Left kidney (tissue), 8 donors: ENCODE measurements at places on chromosomes 11 and 22. TPM values are rescaled to one million over a fixed set of nuclear protein-coding genes. Genes with fewer than 3 reads are reported as not detected.
A peak's percentile ranks its signal among the peaks of the same experiment; 100 is the strongest.

Gene OR10A6
- 0.05 TPM for polyA plus RNA-seq

Gene EFEMP2
- 102 TPM for polyA plus RNA-seq

Gene C11orf91
- not detected for polyA plus RNA-seq

Gene KRTAP5-11
- polyA plus RNA-seq: 0.76 TPM

Gene CTSC
- polyA plus RNA-seq: 223 TPM

Gene CSNK2A3
- 1.9 TPM for polyA plus RNA-seq

DNA sequence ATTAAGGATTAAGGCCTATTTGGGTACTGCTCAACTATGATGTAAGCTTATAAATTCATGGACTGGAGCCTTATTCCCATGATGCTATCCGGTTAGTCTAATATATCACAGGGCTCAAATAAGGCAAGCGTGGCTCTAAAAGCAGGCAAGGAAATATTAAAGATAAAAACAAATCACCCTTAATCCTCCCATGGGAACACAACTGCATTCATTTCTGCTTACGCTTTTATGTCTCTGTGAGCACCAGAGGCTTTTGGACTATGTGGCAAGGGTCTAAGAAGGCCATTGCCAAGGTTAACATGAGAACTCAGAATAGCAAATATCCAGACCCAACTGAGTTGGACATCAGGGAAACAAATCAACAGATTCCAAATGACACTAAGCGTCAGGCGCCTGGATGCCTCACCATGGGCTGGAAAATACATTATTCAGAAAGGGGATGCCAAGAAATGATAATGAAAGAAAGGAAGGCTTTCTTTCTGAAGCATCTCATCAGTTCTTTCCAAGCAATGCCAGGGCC is 138.1 kb downstream of the SLC1A2 start:
- DNase-seq: no peak

DNA sequence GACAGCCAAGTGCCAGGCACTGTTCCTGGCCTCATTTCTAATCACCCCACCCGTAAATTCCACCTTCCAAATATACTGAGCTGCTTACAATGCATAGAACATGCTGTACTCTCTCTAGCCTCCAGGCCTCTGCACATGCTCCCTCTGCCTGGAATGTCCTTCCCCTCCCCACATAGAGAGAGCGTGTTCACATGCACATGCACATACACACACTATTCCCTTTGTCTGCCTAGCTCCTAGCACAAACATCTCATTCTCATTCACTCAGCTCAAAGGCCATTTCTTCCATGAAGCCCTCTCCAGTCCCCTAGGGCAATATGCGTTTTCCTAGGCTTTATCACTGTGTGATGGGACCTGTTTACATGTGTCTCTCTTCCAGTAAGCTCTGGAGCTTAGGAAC is 144.6 kb downstream of the WT1 start:
- no peak for DNase-seq

GRCh38 chr11:33043221-33043830 is 4.0 kb downstream of the TCP11L1 start:
- no peak for DNase-seq

DNA sequence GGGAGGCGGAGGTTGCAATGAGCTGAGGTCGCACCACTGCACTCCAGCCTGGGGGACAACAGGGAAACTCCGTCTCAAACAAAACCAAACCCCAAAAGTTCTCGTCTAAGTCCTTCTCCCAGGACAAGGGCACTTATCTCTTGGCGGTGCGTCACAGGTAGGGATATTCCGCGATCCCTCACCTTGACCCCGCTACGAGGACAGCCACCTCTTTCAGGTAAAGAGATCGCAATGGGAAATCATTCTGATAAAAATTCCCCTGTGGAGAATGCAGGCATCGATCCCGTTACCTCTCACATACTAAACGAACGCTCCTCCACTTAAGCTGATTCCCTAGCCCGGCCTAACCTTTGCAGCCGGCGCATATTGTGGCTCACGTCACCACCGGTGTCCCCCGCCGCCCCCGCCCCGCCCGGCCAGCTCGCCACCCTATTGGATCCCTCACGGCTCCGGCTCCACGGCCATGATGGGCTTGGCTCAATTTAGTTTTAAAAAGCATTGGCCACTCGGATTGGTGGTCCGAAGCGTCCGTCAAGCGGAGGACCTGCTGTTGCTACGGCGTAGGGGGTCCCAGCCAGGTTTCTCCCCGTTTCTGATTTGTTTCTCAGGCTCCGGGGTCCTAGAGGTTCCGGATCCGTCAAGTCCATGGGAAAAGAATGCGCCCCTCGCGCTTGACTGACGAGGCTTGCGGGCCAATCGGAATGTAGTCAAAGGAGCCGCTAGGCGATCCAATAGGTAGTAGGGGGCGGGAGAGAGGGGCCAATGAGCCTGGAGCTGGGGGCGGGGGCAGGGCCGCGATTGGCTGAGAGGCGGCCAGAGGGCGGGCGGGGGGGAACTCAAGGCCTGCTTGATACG is 439 bp upstream of the PPP6R3 start:
- DNase-seq: peak; percentile 100

DNA sequence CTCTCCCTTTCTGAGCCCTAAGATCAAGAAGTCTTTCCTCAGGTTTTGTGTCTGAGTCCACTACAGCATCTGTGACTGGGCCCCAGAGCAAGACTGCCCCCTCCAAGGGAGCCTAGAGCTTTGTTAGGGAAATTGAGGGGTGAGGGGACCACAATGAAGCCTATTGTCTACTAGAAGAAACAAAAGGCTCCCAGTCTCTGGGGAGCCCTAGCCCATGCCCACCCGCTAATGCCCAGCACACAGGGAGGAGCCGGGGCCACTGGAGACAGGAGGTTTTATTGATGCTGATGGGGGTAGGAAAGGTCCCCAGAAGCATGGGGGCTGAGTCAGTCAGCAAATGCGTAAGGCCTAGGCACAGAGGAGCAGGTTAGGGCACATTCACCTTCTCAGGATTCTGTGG is 14.0 kb downstream of the RHOG start:
- no peak for DNase-seq

GRCh38 chr11:69888483-69889181 is 69.4 kb upstream of the FGF3 start:
- DNase-seq: peak; percentile 76

DNA sequence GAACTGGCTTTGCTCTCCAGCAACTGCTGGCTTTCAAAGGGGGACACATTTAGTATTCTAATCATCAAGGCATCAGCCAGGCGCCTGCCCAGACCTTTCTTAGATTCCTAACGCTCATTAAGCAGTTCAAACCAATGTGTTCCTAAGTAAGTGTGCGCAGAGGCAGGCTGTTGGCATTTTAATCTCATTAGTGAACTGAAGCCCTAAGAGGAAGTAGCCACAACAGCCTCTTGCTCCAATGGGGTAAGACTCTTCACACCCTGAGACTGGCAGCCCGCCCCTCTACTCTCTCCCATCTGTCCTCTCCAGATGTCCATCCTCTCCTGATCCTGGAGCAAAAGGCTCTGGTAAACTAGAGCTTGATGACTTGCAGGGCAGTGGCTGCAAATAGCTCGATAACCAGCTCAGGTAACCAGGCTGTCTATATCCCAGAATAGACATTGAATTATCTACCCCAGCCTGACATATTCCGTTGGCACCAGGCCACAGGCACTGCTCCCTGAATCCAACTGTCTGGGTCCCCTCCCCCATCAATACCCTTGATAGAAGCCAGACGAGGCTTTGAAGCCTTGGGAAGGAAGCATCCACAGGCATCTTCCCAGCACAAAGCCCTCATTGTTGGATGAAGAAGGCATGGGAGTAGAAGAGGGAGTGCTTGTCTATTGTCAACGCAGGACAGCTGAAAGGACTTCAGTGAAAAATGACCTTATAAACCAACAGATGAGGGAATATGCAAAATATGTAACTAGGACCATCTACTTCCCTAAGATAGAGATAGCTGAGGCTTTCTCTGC is 321.1 kb downstream of the TENM4 start:
- DNase-seq: no peak

GRCh38 chr11:61357894-61358239 is 3.8 kb downstream of the CYB561A3 start:
- no peak for DNase-seq

GRCh38 chr11:99718291-99718690 is 697.5 kb downstream of the CNTN5 start:
- no peak for DNase-seq

- no peak for DNase-seq
These were observed 83.8 kb upstream of the SOX6 start for GRCh38 chr11:16440136-16440535.

- no peak for DNase-seq
These were observed 110.0 kb upstream of the GAL start for GRCh38 chr11:68574308-68574707.

DNA sequence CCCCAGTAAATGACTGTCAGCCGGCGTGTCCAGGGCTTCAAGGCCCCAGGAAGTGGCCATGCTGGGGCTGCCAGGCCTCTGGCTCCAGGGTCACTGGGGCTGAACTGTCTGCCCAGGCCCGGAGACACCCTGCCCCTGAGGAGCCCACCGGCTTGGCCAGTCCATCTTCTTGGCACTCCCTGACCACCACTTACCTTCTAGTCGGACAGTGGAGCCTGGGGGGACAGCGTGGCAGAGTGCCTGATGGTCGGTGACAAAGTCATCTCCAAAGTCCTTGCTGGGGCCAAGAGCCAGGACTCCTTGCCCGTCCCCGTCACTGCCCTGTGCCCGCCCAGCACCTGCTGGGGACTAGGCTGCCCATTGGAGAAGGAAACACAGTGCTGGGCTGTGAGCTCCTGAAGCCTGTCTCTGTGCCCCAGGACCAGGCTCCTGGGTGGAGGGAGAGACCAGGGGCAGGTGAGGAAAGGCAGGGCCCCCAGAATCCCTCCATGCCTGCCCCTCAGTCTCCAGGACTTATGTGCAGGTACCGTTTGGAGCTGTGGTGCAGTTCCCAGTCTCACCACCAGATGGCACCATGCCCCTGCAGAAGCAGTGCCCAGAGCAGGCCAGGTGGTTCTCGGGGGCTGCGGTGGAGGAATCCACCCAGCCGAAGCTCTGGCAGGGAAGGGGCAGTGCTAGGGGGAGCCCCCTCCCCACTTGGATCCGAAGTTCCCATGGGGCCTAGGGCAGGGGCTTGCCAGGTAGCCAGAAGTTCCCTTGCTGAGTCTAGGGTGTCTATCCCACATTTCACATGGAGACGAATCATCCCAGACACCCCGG is 6.0 kb upstream of the CCDC188 start:
- DNase-seq: peak; percentile 68
